ENCODE measurements at places on chromosomes 3 and 15.
A peak's percentile ranks its signal among the peaks of the same experiment; 100 is the strongest.

DNA sequence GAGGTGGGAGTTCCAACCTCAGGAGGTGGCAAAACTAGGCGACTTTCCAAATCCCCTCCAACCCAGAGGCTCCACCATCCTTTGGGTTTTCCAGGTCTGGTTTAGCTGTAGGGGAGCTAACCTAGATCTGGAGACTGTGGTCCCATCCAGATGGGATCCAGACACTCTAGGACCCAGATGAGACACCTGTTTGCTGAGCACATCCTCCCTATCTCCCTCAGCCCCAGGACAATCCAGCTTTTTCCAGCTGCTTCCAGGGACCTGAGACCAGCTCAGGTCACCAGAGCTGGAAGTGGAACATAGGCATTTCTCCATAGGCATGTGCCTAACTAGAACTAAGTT is 18.2 kb downstream of the CRTAP start:
- DNase-seq: no peak

- DNase-seq: no peak
These were observed 20.8 kb upstream of the SRP14 start for GRCh38 chr15:40059821-40060220.

DNA sequence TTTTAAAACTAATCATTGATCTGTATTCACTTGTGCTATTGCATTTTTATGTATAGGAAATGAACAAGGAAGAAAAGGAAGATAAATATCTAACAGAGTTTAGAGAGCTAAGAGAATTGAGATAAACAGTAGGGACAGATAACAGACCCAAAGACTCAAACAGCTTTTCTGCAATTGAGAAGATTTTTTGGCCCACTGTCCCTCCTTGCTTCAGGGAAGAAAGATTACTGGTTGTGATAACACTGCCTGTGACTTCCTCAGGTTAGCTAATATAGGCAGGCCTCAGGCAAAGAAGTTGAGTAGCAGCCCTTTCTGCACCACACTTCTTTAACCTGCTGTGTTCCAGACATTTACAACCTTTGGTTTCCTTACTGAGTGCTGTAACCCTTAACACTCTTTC is 2.7 kb upstream of the COX17 start:
- DNase-seq: no peak

DNA sequence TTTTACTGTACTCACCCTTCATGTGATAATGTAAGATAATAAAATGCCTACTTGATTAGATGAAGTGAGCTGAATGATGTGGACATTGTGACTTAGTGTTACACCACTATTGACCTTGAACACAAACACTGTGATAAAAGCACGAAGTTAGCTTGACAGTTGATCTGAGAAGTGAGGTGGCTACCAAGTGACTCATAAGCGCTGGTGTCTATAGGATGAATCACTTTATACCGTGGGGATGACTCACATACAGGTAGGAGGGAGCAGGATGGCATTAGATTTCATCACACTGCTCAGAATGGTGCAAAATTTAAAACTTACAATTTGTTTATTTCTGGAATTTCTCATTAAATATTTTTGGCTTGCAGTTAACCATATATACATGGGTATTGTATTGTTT is 174.7 kb upstream of the CNTN3 start:
- DNase-seq: no peak

DNA sequence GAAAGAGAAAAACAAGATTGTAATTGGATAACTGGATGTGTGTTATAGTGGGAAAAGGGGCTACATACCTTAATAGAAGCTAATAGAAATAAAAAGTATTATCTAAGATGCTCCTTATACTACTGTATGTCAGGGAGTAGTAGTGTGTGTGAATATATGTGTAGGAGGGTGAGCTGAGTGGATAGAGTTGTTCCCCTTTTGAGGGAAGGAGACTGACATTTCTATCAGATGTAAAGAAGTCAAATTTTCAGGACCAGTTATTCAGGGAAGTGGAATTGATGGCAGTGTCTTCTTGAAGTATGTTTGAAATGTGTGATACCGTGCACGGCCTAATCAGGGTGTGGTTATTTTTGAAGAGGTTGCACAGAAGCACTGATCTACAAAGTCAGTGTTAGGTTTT is 49.1 kb downstream of the PCOLCE2 start:
- DNase-seq: no peak

GRCh38 chr3:114449271-114450007 is 155.6 kb downstream of the TIGIT start:
- no peak for DNase-seq

DNA sequence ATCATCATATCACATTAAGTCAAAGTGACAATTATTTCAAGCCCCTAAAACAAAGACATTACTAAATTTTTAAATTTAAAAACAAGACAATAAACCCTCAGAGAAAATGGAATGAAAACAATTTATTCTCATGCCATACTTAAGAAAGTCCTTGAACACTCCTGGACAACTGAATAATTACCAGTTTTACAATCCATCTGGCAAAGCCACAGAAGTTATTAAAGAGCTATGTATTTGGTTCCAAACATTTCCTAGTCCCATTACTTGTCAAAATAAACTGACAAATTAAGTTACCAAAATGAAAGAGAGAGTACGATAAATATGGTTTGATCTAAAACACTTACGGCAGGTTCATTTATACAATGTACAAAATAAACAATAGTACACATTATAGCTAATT is 63.2 kb downstream of the LRRFIP2 start:
- DNase-seq: no peak

DNA sequence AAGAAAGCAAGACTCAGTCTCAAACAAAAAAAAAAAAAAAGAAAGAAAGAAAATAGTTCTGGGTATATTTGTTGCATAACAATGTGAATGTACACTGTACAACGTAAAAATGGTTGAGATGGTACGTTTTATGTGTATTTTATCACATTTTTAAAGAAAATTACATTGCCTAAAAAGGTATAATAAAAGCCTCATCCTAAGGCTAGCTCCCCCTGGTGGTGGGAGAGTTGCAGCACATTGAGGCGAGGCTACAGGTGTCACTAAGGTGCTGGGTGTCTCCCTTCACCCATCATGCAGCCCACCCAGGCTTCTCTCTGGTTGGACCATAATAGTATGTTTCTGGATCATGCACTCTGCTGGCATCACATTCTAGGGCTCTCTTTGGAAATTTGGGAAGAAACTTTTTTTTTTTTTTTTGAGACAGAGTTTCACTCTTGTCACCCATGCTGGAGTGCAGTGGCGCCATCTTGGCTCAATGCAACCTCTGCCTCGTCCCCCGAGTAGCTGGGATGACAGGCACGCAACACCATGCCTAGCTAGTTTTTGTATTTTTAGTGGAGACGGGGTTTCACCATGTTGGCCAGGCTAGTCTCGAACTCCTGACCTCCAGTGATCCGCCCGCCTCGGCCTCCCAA is 12.4 kb upstream of the RAB11A start:
- DNase-seq: peak; percentile 63

- no peak for DNase-seq
These were observed 9.7 kb downstream of the TPM1 start for GRCh38 chr15:63052077-63052841.

DNA sequence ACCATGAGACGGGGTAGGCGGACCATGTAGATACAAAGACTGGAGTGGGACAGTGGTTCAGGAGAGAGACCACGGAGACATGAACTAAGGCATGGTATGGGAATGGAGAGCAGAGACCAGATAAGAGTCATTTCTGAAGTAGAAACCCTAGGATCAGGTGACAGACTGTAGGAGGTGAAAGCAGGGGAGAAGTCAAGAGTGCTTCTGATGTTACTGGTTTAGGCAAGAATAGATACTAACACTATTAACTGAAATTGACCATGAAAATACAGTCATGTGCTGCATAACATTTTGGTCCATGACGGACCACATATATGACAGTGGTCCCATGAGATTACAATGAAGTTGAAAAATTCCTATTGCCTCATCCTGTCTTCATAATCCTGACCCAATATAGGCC is 41.7 kb downstream of the RASGRP1 start:
- no peak for DNase-seq

DNA sequence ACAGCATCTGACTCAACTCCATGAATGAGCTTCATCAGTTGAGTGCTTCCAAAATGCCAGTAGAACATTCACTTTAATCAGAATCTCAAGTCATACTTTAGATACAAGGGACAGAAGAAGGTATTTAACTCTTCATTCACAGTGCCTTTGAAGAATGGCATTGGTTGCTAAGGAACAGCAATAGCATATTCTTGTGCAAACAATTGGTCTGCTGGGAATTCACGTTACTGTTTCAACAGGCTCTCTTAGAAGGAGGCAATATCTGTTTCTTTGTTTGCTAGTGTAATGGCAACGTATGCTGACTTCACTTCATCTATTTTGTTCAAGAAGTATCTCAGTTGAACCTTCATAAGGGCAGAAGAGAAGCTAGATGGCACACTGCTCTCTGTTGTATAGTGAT is 113.9 kb downstream of the TMEM108 start:
- DNase-seq: no peak

- DNase-seq: no peak
These were observed 14.4 kb upstream of the TBL1XR1 start for GRCh38 chr3:177211503-177212277.
